Activated gamma-delta T cell treated with Interleukin-2 at 50 U/mL for 16 hours (primary cell): ENCODE measurements at places on chromosomes 11 and 22.

GRCh38 chr11:34148504-34149165 lies 43.2 kb downstream of the NAT10 start:
- no peak for DNase-seq

DNA sequence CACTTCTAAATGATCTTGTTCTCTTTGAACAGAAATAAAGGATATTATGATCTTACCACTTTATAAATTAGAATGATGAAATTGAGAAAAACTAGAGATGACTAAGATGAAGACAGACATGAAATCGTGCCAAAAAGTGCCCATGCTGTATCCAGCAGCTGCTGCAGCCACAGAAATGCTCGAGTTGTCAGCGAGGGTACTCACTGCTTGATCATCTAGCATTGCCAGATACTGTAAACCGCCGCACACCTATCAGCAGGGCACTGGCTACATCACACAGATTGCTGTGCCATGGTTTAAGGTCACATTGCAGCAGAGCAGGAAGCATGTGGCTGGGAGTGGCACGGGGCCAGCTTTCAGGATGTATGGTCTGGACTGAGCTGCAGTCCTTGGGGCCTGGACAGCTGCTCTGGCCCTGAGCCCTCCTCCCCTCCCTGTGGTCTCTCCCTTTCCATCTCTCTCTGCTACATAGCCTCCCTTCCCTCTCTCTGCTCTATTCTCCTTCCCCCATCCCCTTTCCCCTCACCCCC lies 51.0 kb upstream of the SEPTIN5 start:
- no peak for DNase-seq

GRCh38 chr22:48153726-48154125 lies 1391.3 kb downstream of the TBC1D22A start:
- no peak for DNase-seq

- DNase-seq = no peak
Measured at GRCh38 chr11:116466191-116466590, 306.6 kb downstream of the BUD13 start.

GRCh38 chr22:49210606-49211005 lies 617.1 kb downstream of the BRD1 start:
- DNase-seq = no peak

DNA sequence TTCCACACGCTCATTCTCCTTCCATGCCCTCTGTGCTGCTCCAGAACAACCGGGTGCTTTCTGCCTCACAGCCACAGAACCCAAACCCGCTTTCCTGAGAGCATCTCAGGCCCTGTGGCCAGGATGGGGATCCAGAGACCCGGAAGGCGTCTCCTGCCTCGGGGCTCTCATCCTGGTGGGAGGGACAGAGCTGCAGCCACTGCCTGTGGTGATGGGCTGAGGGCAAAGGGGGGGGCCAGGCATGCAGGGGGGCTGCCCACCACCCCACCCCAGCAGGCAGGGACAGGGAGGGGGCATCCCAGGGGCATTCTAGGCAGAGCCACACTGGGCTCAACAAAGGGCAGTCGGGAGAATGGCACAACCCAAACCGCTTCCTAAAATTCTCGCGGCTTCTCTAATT lies 41.4 kb downstream of the CERK start:
- no peak for DNase-seq

- DNase-seq = peak; percentile 93
Measured at GRCh38 chr11:128630367-128631230, 43.2 kb upstream of the ETS1 start.

GRCh38 chr11:134662629-134663360 lies 250.8 kb upstream of the B3GAT1 start:
- no peak for DNase-seq

DNA sequence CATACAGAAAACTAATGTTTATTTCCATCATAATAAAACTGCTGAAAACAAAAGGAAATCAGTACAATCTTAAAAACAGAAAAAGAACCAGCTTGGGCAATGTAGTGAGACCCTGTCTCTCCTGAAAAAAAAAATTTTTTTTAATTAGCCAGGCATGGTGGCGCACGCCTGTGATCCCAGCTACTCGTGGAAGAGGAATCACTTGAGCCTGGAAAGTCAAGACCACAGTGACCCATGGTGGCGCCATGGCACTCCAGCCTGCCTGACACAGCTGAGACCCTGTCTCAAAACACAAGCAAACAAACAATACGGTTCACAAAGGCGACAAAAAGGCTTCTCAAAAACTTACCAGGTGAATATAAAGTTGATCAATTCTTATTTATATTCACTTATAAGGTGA lies 289.7 kb downstream of the BRD1 start:
- DNase-seq = no peak

DNA sequence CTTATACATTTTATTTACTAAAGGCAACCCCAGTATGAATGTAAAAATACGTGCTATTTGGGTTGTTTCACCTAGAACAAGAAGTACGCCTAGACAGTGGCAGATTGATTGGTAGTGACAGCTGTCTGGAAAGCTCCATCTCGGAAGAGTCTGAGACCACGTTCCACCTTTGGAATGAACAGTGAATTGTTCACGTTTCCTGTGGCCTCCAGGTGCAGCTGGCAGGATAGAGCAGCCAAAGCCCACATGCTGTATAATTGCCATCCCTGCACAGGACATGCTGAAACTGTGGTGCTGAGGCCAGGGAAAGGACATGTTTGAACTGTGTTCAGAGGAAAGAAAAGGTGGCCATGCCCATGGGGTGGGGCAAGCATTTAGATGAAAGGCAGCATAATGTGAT lies 218.7 kb upstream of the MTNR1B start:
- no peak for DNase-seq

GRCh38 chr11:22703040-22703439 lies 36.6 kb downstream of the GAS2 start:
- no peak for DNase-seq

DNA sequence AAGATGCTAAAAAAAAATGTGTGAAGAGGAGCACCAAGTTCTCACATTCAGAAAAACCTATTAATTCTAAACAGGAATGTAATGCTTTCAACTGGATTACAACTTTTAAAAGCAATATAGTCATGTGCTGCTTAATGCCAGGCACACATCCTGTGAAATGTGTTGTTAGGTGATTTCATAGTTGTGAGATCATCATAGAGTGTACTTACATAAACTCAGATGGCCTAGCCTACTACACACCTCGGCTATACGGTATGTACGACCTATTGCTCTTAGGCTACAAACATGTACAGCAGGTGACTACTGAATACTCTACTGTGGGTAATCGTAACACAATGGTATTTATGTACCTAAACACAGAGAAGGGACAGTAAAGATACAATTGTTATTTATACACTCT lies 142.3 kb downstream of the RBFOX2 start:
- DNase-seq = no peak

DNA sequence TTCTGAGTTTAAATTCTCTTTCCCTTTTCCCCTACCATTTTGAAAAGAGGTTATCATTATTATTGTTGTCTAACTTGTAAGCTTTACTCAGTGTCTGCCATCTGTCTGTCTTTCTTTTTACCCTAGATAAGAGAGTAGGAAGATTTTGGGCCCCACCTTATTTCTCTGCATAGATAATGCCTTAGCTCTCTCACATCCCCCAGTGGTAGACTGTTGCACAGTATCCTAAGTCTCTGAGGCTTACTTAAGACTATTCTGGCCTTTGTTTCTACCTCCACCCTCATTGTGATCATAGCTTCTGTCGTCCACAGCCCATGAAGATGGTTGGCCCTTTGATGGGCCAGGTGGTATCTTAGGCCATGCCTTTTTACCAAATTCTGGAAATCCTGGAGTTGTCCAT lies 3.6 kb upstream of the OR51L1 start:
- DNase-seq = no peak

DNA sequence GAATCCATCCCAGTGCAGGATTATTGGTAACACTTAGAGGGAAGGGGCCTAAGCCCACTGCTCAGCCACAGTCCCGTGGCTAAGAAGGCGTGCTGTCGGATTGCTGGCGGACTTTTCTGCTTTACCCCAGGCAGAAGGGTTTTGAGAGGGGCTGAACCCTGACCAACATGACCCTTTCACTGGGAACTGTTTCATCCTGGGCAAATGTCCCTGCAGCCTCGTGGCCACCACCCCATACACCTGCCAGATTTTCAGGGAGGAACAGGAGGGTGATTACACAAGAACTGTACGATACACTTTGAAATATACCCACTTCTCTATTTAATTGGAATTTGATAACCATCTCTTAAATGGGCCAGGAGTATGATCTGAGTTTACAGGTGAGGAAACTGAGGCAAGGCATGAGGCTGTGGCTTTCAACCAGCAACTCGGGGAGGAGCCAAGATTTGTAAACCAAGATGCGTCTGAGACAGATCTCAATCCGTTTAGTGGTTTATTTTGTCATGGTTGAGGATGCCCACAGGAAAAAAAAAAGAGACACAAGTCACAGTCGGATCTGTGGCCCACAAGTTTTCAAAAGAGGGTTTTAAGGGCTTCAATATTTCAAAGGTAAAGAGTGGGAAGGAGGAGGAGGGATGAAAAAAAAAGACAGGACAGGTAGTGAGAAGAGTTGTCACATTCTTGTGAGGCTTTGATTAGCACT lies 6.1 kb upstream of the APOL3 start:
- DNase-seq = no peak

DNA sequence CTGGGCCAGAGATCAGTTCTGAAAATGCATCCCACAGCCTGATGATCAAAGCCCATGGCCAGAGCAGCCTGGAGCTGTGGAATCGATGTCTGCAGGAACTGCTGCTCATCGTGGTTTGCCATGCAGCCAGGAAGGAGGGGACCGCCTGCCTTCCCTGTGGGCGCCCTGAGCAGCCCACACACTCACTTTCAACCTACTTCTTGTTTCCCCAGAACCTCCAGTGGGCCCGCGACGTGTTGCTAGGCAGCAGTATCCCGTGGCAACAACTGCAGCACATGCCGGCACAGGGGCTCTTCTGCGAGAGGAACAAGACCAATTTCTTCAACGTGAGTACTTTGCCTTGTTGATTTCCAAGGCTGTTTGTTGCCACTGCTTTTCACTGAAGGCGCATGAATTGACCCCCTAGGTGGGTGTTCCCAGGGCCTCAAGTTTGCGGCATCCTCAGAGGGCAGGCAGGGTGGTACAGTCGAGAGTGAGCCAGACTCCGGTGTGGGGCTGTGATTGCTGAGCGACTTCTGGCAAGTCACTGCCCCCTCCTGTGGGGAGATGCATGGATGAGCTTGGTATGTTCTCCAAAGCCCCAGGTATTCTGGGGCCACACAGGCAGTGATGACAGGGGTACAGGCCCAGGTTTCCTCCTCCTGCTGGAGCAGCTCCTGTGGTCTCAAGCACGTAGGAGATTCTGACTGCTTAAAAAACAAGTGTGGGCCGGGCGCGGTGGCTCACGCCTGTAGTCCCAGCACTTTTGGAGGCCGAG lies 47.0 kb upstream of the SUSD2 start:
- peak; percentile 87 for DNase-seq
